ENCODE measurements at places on chromosomes 2 and 18. TPM values are rescaled to one million over a fixed set of nuclear protein-coding genes. Genes with fewer than 3 reads are reported as not detected.

GRCh38 chr2:1482981-1483380 lies 69.7 kb downstream of the TPO start:
- peak; percentile 4 for DNase-seq

DNA sequence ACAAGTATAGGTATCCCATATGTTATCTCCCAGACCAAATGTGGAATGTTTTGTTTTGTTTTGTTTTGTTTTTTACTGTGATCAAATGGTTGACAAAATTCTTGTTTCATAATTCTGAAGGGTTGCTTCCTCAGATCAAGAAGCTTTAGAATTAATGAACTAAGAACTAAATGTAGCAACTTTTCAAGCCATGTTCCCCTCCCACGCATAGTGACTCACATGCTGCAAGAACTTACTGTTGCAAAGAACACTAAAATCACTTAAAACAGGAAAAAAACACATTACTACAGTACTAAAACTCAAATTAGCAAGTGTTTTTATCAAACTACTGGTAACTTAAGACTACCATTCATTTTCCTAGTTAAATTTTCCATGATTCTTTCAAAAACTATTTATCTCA lies 30.6 kb downstream of the HNRNPLL start:
- DNase-seq, result no peak

- no peak for DNase-seq
Observed at GRCh38 chr2:8849327-8849726, 11.9 kb upstream of the KIDINS220 start.

DNA sequence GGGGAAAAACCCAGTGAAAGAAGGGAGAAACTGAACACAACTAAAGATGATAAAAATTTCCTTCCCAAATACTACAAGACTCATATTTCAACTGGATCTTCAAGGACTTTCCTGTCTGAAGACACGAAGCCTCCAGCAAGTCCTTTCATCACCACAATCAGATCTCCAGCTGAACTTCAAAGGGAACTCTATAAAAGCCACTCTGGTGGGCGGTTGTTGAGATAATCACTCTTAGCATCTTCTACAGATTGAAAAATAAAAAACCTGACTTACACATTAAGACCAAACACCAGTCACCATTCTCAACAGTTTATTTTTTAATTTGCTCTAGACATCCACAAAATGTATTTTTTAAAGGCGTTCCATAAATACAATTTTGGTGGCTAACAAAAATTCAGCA lies 4.4 kb downstream of the REV1 start:
- DNase-seq, result no peak

DNA sequence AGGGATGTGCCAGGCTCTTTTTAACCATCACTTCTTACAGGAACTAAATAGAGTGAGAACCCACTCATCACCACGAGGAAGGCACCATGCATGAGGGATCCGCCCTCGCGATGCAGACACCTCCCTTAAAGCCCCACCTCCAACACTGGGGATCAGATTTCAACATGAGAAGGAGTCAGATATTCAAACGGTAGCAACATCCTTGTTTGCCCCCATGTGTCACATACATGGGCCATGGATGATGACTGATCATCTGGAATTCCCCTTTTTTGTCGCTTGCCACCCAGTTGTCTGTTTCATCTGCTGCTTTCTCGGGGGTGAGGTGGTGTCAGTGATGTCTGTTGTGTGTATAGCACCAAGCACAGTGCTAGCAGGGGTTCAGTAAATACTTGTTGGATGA lies 57.9 kb downstream of the NCK2 start:
- DNase-seq, result no peak

DNA sequence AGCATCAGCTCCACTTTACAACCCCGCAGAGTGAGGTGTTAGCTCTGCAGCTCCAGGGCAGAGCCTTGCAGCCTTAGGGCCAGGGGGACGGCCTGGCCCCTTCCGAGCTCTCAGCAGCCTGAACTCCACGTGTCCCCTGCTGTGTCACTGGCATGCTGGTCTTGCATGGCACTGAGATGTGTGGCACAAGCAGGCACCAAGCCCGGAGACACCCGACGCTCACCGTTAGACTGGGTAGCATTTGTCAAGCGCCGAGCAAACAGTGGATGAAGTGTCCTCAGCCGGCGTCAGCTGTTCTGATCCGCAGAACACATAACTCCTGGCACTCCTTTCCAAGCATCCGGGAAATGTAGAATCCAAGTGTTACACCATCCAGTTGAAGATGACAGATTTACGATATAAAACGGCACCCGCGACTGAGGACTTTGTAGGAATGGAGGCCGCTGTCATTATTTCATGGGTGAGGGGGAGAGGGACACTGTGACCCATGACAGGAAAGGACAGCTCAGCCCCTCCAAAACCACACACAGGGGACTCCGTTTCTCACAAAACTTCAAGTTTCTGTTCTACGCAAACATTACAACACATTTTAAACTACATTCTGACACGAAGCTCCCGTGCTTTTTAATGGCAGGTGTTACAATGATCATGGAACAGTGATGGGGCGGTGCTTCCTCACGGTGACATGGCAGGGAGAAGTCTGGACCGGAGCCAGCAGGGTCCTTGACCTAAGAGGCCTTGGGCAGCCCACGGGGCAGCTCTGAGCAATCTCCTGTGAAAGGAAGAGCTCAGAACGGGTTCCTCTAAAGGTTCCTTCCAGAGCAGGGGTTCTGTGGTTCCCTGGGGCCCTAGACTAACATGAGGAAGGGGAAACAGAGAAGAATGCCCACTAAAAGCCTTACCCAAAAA lies 89.4 kb downstream of the HDAC4 start:
- DNase-seq, result peak; percentile 70

- DNase-seq, result no peak
Observed at GRCh38 chr2:74516650-74517049, 2.4 kb downstream of the TLX2 start.

GRCh38 chr2:113845261-113845660 lies 44.6 kb upstream of the ACTR3 start:
- DNase-seq, result no peak

GRCh38 chr2:20369366-20369765 lies 18.7 kb upstream of the PUM2 start:
- no peak for DNase-seq

Gene UGT1A8
- total RNA-seq, result not detected

Gene DSG2
- 37.1 TPM for total RNA-seq

Gene DYSF
- 45.8 TPM for total RNA-seq

Gene REEP1
- 21.5 TPM for total RNA-seq

Gene ERMN
- not detected for total RNA-seq

Gene CPO
- not detected for total RNA-seq

Gene ANKRD29
- total RNA-seq, result 7.0 TPM

Gene PSD4
- 2.6 TPM for total RNA-seq

Gene SERPINB13
- not detected for total RNA-seq

Gene PCARE
- total RNA-seq, result 0.67 TPM

Gene PROKR1
- not detected for total RNA-seq
